ENCODE measurements at places on chromosomes 4 and X.

DNA sequence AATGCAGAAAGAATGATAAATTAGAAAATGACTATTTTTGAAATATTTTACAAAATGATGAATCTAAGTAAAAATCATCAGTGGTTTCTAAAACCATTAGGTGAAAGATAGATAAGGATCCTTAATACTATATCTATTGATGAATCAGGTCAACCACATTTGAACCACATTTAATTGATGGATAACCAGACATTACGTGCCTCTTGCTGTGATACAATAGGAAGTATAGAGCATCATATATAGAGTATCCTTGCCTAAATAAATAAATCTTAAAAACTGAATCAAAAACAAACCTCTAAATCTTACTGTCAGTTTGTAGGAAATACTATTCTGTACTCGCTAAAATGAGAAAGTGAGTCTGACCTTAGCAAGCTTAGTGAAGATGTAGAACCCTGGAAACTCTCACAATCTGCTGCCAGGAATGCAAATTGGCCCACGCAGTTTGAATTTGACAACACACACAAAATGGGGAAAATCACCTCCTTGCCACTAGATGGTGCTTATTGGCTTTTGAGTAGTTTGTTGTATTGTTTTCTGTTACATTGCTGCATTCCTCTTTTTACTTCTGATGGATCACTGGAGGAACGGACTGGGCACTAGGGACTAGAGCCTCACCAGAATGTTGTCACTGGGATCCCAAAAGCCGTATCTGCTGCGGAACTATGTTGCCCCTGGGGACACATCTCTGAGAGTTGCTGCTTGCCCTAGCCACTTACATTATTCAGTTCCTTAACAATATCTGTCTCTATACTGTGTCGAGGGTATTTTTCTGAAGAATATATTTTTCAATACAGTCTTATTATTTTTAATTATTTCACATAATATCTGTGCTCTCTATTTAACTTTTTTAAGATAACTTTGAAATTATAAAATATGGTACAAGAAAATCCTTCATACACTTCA is 25.4 kb upstream of the SLAIN2 start:
- no peak for ATAC-seq

DNA sequence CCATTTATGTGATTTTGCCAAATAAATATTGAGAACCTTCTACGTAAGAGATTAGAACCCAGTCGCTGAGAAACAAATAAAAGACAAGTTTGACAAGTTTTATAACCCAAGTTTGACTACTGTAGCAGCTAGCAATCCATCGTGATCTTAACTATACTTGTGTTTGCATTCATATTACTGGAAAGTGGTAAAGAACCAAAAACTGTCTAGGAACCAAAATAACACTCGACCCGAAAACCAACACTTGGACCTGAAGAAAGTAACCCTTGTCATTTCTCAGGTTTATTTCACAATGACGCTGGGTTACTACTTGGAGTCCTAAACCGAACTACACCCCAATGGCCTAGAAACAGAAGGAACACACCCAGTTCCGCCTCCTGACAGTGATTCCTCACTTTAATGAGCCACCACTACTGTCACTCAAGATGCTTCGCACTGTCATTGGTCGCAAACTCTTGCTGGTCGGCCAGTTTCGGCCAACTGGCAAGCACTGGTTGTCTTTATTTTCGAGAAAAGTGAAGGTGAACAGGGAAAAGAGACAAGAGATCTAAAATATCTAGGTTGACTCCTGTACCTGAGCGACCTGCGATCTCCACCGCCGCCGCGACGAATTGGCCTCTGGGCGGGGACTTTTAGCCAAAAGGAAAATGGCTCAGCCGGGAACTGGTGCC is 496 bp downstream of the FBXO8 start:
- peak; percentile 99 for ATAC-seq

GRCh38 chr4:81600520-81601357 is 129.0 kb upstream of the RASGEF1B start:
- no peak for ATAC-seq

DNA sequence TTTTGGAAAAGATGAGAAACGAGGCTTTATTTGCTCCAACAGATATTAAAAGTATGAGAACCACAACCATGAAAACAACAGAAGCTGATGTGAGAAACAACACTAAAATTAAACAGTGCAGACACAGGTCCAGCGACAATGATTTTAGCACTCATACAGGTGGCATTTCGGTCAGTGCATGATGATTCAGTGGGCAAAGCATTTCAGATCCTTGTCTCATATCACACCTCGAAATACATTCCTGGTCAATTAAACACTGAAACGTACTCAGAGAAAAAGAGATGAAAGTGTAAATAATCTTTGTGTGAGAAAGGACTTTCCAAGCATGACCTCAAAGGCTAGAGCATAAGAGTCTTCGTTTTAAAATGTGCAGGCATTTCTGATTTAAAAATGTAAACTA is 85.2 kb downstream of the ACOX3 start:
- no peak for ATAC-seq
